D341Med (cell line): ENCODE measurements at places on chromosomes 13 and 19.

DNA sequence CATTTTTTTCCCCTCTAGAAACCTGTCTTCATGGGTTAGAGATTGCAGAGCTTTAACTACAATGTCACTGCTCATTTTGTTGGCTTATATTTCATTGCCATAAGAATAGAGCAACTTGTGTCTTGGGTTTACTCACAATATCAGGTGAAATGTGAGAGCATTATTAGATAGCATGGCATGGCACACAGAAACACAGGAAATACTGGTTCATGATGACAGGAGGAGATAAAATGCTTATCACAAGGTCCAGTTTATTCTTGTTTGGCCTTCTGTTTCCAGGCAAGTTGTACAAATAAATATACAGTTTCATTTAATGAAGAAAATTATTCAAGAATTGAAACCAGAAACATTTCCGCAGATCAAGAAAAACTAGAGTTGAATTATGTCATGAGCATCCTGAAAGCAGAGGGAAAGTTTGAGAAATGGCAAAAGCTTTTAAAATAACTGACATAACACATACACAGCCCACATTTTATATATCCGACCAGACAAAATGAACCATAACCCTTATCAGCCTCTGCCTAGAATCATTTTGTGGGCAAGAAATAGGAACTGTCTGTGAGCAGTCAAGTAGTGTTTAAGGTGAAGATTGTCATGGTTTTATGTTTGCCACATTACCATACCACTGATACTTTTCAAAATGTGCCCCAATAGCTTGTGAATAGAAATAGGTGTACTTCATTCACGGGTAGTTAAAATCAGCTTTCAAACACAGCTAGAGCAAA is 297.9 kb upstream of the ARGLU1 start:
- no peak for DNase-seq

DNA sequence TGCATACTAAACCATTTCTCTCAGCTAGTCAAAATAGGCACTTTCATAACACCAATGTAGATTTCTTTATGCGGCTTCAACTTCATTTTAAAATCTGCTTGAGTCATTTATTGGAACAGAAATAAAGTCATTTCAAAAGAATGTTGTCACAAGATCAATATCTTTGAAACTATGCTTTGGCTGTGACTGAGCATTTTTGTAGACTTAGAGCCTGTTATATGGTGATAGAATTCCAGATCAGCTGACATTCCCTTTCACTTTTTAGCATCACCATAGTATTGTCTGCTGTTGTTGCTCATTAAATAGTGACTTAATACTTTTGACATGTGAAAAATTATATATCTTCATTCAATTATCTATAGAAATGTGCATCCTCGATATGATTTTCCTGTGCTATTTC is 279.2 kb upstream of the PRR20A start:
- DNase-seq: no peak

GRCh38 chr13:75071796-75072195 is 410.2 kb downstream of the TBC1D4 start:
- no peak for DNase-seq

GRCh38 chr19:1251330-1252220 is 3.2 kb downstream of the MIDN start:
- peak; percentile 62 for DNase-seq
